8988T (cell line): ENCODE measurements at places on chromosomes 6 and 20.
A peak's percentile ranks its signal among the peaks of the same experiment; 100 is the strongest.

DNA sequence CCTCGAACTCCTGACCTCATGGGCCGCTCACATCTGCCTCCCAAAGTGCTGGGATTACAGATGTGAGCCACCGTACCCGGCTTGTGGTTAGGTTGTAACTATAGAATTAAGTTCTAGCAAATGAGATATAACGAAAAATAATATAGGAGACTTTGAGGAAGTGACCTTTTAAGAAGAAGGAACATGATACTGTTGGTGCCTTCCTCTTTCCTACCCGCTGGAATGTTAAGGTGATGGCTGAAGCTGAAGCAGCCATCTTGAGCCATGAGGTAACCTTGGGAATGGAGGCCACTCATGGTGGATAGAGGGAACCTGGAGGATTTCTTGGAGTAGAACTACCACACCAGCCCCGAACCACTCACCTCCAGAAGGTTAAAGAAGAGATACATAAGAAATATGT, 48.1 kb upstream of the MDGA1 start:
- no peak for DNase-seq

GRCh38 chr6:10359581-10359980, 55.3 kb downstream of the TFAP2A start:
- DNase-seq, result no peak

- DNase-seq, result no peak
These were observed 50.7 kb downstream of the TGM2 start for GRCh38 chr20:38114353-38114791.

DNA sequence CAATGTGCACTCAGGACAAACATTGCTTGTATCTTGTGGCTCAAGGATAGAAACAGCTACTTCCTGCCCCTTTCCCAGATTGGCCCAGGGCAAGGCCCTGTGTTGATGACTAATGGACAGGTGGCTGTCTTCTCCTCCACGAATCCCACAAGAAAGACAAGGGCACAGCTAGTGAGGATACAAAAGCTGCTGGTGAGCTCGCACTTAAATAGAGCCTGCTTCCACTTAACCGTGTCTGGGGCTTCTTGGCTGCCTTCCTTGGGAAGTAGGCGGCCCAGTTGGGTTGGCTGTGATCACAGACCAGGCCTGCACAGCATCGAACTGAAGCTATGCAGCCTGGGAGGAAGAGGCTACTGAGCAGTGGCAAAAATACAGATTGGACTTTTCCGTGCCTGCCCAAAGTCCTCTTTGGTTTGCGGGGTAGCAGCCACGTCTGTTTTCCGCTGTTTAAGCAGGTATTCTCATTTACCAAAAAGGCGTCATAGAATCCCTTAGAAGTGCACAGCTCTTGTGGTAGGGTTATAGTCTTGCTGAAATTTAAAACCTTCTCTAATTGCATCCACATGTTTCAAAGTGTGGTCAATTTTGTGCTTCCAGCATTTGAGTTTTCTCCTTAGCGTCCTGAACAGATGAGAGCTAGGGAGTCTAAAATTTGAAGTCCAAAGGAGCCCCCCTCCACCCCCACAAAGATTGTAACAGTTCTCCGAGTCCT, 23.0 kb upstream of the NAA20 start:
- no peak for DNase-seq

- DNase-seq, result no peak
These were observed 47.4 kb downstream of the SLC35B3 start for GRCh38 chr6:8387942-8388437.

GRCh38 chr6:112054555-112055190, 769 bp downstream of the CCN6 start:
- no peak for DNase-seq

DNA sequence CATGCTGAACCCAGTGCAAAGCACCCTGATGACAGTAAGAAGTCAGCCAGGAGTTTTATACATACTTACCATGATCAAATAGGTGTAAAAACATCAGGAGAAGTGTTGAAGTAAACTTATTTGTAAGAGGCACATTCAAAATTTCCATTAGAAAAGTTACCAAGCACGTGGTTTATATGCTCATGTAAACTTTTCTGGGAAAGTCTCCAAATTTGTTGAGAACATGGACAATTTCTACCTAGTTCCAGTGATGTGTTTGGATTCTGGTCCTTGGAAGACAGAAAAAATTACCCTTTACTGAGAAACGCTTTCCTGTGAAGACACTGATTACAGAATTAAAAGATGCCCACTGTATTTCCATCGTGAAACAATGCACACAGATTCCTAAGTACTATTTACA, 288.9 kb upstream of the CDH4 start:
- no peak for DNase-seq

GRCh38 chr20:64176551-64176950, 12.3 kb downstream of the MYT1 start:
- no peak for DNase-seq

GRCh38 chr20:8809107-8809953, 259.6 kb upstream of the PLCB4 start:
- DNase-seq, result no peak

DNA sequence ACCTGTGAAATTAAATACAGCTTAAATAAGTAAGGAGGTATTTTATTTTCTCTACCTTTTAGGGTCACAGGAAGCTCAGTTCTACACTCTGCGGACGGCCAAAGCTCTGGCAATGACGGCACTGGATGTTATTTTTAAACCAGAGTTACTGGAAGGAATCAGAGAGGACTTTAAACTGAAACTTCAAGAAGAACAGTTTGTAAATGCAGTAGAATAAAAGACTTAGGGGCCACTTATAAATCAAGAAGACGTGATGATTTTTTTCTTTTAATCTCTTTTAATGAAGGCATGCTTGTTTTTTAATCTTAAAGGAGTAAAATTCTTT, 16.2 kb downstream of the PM20D2 start:
- no peak for DNase-seq

- DNase-seq, result no peak
These were observed 48.8 kb upstream of the ZNF217 start for GRCh38 chr20:53642196-53643030.

DNA sequence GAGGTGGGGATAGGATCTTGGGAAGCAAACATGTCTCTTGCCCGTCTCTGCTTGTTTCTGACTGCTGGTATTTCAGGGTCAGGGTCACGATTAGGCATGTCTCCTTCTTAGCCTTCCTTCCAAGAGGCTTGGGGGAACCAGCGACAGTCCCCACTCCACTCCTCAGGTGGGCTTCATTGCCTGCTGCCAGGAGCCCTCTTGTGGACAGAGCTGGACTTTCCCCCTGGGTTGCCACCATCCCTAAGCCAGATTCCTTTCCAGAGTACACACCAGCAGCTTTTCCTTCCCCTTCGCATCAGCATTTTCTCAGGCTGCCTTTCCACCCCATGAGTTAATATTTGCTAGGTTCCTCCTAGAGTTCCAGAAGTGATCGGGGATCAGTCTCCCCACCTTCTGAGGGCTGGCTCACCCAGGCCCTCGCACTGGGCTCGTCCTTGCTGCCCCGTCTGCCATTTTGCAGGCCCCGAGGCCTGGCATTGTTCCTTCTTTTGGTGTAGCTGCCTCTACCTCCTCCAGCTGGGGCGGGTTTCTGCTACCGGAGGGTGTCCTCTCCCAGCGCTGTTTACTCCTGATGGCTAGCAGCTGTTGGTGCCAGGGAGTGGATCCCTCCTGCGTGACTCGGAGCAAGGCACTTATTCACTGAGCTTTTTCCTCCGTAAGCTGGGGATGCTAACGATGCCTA, 8.8 kb upstream of the C20orf144 start:
- peak; percentile 84 for DNase-seq

- peak; percentile 38 for DNase-seq
These were observed 1.6 kb upstream of the ATXN1 start for GRCh38 chr6:16762550-16763477.

DNA sequence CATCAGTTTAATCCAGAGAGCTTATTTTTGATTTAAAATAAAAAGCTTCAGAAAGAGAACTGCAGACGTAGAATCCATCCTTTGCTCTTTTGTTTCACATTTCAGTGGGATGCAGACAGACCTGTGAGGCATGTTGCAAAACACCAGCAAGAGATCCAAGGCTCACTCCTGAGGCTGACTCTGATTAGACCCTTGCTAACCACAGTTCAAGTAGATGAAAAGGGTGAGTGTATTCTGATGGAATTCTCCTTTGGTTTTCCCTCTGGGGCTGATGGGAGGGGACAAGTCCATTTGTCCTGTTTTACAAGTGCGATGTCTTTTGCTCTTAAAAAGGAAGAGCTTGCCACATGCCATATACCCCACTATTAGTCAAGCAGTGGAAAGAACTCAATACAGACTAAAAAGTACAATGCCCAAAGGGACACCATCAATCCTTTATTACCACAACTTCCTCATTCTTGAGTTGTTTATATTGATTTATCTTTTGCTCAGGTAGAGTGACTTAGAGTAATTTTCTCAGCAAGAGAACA, 772.7 kb downstream of the MAFB start:
- no peak for DNase-seq

DNA sequence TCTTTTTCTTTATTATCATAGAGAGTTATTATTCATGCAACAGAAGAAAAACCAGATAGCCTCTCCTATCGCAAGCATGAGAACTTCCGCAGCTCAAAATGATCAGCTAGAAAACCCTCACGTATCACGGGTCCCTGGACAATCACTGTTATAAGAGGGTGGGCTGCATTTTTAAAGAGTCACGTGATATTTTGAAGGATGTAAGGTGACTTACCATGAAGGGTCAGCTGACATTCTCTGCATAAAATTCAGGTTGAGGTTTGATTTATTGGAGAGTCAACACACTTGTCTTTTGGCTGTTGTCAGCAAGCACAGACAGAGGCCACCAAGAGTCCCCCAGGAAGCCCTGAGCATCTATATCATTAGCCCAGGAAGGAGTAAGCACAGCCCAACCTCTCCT, 39.5 kb downstream of the ID4 start:
- no peak for DNase-seq

DNA sequence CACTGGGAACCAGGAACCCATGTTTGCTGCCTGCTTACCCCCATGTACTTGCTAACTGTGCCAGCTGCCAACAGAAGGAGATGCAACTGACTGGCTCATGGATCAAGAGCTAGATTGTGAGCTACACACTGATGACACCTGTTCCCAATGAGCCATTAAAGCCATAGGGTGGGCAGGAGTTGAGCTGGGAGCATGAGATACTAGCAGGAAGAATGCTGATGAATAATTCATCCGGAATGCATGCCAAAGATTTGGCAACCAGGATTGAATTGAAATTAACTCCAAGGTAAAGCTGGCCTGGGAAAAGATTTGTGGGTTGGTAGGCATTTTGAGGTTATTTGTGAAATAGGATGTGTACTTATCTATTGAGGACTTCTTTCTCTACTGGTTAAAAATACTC, 631.1 kb downstream of the KIF16B start:
- DNase-seq, result no peak

DNA sequence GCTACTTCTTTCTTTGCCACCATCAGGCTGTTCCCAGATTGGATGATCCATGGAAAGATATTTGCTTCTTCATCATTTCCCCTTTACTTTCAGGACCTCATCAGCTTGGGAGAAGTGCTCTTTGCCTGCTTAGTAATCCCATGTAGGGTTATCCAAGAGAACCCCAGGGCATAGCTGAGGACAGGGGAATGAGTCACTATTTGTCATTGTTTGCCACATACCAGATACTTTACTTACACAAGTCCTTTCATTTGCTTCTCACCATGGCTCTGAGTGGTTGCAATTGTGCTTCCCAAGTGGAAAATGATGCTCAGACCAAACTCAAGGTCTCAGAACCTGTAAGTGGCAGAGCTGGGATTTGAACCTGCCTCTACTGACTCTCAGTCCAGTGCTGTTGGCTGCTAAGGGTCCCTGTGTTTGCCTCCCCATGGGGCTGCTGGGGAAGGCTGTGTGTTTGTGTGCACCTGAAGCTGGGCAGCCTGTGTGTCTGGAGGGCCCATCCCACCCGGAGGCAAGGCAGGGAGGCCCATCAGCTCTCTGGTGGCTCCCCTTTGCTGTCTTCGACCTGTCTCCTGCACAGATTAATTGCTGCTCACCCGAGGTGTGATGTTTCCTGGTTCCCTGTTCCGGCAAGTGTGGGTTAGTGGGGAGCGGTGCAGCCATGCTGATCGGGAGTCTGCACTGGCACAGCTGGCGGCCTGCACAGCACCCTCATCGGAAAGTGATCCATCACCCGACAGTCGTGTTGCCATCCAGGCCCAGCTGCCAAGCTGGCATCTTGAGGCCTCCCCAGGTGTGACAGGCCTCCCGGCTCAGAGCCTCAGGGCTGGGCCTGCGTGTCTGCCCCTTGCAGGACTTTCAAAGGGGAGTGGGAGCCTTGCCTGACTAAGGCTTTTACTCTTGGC, 228.8 kb downstream of the DHX35 start:
- DNase-seq, result no peak

DNA sequence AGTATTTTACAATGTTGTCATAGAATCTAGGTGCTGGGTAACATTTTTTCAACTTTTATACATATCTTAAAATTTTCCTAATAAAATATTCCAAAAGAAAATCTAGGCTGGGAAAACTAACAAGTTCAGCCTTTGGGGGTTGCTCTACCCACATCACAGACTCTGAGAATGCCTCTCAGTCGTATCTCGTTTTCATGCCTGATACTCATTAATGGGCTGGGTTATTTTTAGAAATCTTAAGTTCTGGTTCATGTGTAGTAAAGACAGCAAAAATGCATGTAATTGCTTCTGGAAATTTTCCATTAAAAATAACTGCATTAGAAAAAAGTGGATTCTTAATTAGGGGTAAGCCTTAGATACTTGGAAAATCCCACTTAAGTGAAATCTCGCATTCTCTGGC, 149.3 kb downstream of the SLC24A3 start:
- no peak for DNase-seq

- DNase-seq, result no peak
These were observed 31.1 kb downstream of the BRPF3 start for GRCh38 chr6:36227379-36228228.

DNA sequence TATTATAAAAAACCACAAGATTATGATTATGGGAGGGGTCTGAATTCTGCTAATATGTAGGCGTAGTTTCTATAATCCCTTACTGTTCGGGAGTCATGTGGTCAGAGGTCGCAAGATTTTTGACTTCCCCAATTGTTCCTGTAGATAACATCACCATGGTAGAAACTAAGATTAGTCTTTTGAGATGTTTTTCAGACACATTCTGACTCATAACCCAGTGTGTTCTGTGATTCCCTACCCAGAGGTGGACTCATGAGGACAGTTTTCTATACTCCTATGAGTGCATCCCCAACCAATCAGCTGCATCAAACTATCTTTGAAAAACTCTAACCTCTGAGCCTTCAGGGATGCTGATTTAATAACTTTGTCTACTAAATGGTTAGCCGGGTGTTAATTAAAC, 175.5 kb downstream of the RFPL4B start:
- DNase-seq, result no peak

GRCh38 chr6:33950891-33951889, 147.4 kb upstream of the MLN start:
- peak; percentile 4 for DNase-seq

DNA sequence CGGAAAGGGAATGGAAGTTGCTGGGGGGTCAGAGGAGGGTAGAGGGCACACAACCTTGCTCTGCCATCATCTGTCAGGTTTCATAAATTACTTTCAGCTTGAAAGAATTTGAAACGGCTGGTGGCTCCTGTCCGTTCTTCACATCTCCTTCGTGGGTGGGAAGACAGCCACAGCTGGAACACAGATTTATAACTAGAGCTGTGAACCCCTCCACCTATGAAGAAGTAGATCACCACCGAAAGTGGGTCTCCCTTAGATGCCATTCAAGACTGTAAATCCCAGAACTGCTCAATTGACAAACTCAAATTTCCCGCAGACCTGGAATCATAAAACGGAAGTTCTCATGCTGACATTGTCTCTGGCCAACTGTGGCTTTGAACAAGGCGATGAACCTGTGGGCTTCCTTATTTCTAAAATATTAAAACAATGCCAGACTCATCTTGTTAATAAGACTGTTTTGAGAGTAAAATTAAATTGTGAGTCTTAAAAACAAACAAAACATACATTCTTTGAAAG, 65.3 kb downstream of the BTBD3 start:
- no peak for DNase-seq

GRCh38 chr20:40493549-40493948, 195.5 kb downstream of the MAFB start:
- no peak for DNase-seq
